Pancreas (tissue), 10 donors: ENCODE measurements at places on chromosomes 11 and 22. TPM values are rescaled to one million over a fixed set of nuclear protein-coding genes. Genes with fewer than 3 reads are reported as not detected.

GRCh38 chr11:69048031-69048693 lies 570 bp upstream of the TPCN2 start:
- no peak overlapping the region for H3K4me3 ChIP-seq
- H3K27ac ChIP-seq, result no peak overlapping the region
- no peak for DNase-seq
- H3K36me3 ChIP-seq, result no peaks in the 10 kb centered on the region

GRCh38 chr11:71304045-71304444 lies 51.7 kb upstream of the SHANK2 start:
- no peak for DNase-seq
- H3K27me3 ChIP-seq, result no peaks in the 10 kb centered on the region
- peaks cover 3% of the 10 kb centered on the region for H3K4me1 ChIP-seq
- H3K4me3 ChIP-seq, result no peak overlapping the region

DNA sequence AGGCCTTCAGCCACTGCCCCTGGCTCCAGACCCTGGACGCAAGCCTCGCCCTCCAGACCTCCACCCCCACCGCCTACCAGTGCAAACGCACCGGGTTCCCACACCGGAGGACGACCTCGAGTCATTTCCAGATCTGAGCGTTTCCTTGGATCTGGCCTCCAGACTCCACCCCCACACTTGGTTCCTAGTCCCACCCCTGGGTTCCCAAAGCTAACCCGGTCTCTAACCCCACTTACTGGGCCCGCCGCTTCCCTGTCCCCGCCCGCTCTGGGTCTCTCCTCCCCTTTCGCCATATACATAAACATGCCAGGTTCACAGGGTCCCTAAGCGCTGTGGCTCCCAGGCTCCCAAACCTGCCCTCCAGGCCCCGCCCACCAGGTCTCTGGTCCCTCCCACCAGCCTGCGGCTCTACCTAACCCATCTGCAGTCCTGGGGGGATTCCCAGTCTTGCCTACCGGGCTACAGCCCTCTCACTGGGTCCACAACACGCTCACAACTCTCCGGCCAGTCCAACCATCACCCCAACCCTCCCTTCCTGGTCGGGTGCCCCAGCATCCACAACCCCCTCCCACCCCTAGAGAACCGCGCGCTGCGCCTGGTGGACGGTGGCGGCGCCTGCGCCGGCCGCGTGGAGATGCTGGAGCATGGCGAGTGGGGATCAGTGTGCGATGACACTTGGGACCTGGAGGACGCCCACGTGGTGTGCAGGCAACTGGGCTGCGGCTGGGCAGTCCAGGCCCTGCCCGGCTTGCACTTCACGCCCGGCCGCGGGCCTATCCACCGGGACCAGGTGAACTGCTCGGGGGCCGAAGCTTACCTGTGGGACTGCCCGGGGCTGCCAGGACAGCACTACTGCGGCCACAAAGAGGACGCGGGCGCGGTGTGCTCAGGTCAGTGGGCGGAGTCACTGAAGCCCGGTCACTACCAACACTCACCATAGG lies 36.7 kb downstream of the CD6 start:
- peak overlapping the region; percentile 9 for H3K4me3 ChIP-seq
- no peaks in the 10 kb centered on the region for H3K4me1 ChIP-seq
- peak; percentile 69 for DNase-seq
- no peaks in the 10 kb centered on the region for H3K27me3 ChIP-seq
- no peaks in the 10 kb centered on the region for H3K36me3 ChIP-seq
- H3K27ac ChIP-seq, result no peak overlapping the region

GRCh38 chr11:59356561-59356960 lies 2.1 kb upstream of the OR5AN1 start:
- no peak for DNase-seq
- no peak overlapping the region for H3K4me3 ChIP-seq
- no peak overlapping the region for H3K27ac ChIP-seq
- no peaks in the 10 kb centered on the region for H3K4me1 ChIP-seq
- H3K27me3 ChIP-seq, result no peaks in the 10 kb centered on the region

DNA sequence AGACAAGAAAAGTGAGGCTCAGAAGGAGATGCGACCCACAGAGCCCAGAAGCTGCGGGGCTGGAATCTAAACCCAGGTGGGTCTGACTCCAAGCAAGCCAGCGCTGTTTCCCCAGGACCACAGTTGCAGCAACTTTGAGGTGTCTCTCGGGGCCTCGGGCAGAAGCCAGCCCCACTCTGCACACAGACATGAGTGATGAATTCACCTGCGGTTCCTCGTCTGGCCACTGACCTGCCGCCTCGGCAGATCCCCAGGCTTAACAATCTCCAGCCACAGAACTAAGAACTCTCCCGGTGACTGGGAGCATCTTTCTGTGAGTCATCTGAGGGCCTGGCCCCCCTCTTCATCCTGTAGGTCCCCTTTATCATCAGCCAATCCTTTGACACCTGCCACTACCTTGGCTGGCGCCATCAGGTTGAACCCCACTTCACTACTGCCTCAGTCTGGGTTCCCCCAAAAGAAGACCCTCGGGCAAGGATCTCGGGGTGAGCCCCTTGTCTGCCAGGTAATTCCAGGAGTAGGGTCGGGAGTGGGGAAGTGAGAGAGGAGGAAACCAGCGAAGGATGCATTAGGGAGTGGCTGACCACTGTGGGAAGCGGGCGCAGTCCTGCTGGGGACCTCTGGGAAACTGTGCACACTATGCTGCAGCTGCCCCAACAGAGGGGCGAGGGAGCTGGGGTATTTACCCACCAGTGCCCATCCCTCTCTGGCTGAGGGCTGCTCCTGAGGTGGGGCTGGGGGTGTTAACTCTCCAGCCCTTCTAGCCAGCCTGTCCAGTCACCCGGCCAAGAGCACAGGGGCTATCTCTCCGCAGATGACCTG lies 33.0 kb upstream of the MN1 start:
- H3K36me3 ChIP-seq, result no peaks in the 10 kb centered on the region
- H3K4me3 ChIP-seq, result no peak overlapping the region

Gene PAMR1
- 1.3 TPM for polyA plus RNA-seq

Gene APOBEC3B
- polyA plus RNA-seq, result 2.4 TPM

Gene AP1B1
- polyA plus RNA-seq, result 28.3 TPM

Gene MUC6
- polyA plus RNA-seq, result 155 TPM

Gene PIM3
- polyA plus RNA-seq, result 82.7 TPM

Gene USP2
- 15.4 TPM for polyA plus RNA-seq

Gene MB
- polyA plus RNA-seq, result 1.5 TPM

Gene TNNI2
- polyA plus RNA-seq, result 28.9 TPM

Gene TYR
- polyA plus RNA-seq, result not detected
